Mucosa of descending colon (tissue), 3 donors: ENCODE measurements at places on chromosomes 3 and 15. TPM values are rescaled to one million over a fixed set of nuclear protein-coding genes. Genes with fewer than 3 reads are reported as not detected.

- DNase-seq = peak; percentile 31
Observed at GRCh38 chr3:46866032-46866595, 2.9 kb upstream of the MYL3 start.

The NR2C2 gene
- total RNA-seq = 56.6 TPM

DNA sequence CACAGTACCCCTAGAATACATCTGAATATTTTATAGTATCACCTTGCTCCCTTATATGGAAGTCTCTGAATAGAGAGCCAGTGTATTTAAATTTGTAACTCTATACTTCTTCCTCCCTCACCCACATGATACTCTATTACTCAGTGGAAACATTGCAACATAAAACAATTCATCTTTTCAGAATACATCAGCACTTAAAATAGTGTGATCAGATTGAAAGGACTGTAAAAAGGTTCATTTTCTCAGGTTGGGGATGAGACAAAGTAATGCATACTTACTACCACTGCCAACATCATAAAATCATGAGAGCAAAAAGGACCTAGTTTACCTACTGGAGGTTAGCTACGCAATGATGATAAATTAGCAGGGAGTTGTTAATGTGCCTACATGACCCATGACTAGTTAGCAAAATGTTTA lies 13.8 kb upstream of the THRB start:
- DNase-seq = no peak

DNA sequence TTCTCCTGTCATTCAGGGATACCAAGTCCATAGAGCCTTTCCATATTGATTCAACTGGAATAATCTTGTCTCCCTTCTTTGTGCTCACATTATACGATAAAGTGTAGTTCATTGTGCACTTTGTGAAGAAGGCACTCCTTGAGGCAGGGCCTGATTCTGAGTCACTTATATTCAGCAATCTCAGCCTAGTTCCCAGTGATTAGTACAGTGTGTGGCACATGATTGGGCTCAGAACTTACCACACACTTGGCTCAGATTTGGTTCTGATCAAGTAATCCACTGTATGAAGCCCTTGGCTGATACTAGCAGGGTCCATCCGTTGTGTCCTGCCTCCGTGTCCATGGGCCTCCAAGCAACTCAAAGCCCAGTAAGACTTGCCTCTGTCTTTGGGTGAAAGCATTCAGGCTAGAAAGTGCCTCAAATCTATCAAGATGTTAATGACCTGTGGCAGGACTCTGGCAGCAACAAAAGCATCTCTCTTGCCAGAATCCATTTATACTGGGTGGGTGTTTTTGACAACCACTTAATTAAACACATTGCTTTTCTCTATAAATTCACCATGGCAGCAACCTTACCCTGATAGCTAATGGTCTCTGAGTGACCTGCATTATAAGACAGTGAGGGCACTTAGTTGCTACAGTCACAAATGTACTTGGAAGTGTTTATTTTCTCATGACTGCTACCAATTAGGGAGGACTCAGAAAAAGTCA lies 51.3 kb downstream of the TPRG1 start:
- DNase-seq = no peak

DNA sequence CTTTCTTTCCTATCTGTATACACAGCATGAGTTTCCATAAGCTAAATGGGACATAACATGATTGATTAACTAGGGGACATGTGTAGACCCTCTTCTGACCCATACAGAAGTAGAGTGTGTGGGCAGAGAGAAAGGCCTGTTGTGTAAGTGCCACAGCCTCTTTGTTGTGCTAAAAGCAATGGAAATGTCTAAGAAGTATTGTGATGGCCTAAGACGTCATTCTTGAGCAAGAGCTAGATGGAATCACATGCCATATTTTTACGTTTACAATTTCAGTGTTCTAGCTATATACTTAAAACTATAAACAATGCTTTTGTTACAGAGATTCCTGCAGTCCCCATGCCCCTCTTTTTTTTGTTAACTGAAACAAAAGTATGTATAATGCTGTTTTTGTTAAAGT lies 61.9 kb downstream of the CD47 start:
- DNase-seq = no peak

The KNG1 gene
- 0.12 TPM for total RNA-seq

The GOLGA8T gene
- total RNA-seq = not detected

DNA sequence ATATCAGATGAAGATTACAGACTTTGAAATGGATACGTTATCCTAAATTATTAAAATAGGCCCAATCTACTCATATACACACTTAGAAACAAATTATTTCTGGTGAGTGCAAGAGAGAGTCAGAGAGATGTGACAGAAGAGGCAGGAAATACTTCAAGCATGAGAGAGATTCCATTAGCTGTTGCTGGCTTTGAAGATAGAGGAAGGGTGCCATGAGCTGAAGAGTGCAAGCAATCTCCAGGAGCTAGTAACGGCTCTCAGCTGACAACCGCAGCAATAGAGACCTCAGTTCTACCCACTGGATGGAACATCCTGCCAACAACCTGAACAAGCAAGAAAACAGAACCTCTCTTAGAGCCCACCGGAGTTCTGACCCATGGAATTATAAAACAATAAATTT lies 270.7 kb upstream of the SLITRK3 start:
- no peak for DNase-seq

GRCh38 chr15:86773736-86774135 lies 694.1 kb downstream of the AGBL1 start:
- DNase-seq = no peak

DNA sequence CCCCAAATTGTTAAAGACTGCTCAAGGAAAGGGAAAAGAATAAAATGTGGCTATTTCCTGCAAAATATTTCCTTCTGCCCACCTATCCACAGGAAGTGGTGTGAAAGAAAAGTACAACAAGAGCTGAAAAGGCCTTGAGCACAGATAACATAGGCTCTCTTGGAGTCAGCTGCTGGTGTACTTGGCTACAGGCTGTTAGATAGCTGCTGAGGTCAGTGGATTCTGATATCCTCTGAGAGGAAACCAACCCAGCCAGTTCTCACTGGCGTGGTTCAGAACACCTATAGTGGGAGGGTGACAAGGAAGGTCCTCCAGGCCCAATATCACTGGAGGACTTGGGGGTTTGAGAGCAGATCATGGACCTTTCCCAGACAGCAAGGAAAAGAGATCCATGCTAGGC lies 124.4 kb upstream of the GAP43 start:
- no peak for DNase-seq

DNA sequence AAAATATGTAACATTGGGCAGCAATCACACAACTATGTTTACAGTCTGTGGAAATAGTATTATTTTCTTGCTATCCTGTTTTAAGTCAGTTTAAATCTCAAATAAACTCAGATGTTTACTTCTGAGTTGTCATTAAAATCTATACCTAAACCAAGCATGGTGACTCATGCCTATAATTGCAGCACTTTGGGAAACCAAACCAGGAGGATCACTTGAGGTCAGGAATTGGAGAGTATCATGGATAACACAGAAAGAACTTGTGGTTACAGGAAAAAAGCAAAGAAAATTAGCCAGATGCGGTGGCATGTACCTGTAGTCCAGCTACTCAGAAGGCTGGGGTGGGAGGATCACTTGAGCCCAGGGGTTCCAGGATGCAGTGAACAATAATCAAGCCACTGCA lies 631.6 kb upstream of the EPHA6 start:
- DNase-seq = no peak

DNA sequence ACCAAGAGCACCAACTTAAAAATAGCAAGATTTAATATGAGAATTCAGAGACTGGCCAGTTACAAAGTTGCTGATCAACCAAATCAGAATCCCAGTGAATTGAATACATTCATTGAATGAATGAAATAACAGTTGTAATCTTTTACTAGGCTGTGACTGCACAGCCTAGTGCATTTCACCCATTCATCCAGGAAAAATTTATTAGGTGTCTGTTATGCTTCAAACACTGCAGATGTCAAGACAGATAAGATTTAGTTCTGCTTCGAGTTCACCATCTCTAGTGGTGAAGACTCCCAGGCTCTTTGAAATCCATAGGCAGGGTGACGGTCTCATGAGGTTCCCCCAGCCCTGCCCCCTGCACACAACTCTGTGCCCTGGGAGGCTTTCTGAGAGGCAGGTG lies 28.9 kb downstream of the TGM4 start:
- no peak for DNase-seq

GRCh38 chr15:95134431-95135110 lies 903.2 kb downstream of the MCTP2 start:
- DNase-seq = no peak

DNA sequence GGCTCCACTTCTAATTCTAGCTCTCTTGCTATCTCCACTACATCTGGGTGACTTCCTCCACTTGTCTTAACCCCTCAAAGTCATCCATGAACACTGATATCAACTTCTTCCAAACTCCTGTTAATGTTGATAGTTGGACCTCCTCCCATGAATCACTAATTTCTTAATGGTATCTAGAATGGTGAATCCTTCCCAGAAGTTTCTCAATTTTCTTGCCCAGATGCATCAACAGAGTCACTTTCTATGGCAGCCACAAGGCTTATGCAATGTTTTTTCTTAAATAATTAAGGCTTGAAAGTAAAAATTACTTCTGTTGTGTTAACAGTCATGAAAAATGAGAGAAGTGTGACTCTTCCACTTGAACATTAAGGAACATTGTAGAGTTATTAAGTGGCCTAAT lies 164.3 kb downstream of the PCCB start:
- DNase-seq = no peak

The GPR62 gene
- 0.22 TPM for total RNA-seq

The GOLGA6L7 gene
- total RNA-seq = not detected

DNA sequence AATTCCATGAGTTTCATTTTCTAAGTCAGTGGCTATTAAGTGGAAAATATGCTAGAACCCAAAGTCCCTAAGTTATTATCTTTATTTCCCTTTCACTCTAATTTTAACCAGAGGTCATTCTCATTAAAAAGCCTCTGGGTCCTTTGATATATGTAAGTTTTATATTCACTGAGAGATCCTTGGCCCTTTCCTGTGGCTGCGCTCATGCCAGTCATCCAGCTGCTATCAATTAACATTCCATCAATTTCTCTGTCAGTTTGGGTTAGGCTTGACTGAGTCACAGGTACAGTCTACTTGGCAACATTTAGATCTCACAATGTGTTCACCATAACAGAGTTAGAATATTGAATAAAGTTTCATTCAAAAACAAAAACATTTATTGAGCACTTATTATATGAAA lies 58.0 kb upstream of the FBN1 start:
- no peak for DNase-seq

DNA sequence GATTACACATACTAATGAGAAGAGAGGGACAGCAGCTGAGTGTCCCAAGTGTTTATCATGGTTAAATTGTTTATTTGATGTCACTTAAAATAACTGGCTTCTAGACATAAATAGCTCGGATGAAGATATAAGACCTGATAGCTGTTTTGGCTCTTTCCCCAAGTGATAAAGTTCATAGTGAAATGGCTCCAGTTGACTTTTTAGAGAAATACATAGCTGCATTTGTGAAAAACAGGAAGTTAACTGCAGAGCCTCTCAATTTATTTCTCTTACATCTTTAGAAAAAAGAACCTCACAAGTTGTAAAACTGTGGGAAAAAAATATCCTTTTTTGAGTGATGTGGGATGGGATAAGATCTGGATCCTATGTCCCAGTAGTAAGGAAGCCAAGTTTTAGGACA lies 332.9 kb upstream of the RASGRP1 start:
- DNase-seq = no peak

DNA sequence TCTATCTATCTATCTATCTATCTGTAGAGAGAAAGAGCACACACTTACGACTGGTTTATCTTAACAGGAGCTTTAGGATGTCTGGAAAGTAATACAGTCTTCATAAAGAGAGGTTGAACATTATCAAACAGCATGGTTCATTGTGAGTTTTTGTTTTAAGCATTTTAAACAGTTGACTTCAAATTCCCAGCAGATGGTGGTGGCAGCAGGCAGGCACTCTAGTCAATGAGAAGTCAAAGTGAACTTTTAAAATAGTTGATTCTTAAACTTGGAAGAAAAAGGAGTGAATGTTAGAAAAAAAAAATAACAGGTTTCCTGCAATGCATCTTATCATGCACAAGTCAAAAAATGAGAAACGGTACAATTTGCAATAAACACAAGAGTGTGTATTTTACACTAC lies 432.7 kb downstream of the IL5RA start:
- no peak for DNase-seq

GRCh38 chr3:32758375-32758753 lies 59.4 kb upstream of the TRIM71 start:
- no peak for DNase-seq

- DNase-seq = no peak
Observed at GRCh38 chr3:28042707-28043106, 198.7 kb upstream of the CMC1 start.

The DLEC1 gene
- 0.73 TPM for total RNA-seq

DNA sequence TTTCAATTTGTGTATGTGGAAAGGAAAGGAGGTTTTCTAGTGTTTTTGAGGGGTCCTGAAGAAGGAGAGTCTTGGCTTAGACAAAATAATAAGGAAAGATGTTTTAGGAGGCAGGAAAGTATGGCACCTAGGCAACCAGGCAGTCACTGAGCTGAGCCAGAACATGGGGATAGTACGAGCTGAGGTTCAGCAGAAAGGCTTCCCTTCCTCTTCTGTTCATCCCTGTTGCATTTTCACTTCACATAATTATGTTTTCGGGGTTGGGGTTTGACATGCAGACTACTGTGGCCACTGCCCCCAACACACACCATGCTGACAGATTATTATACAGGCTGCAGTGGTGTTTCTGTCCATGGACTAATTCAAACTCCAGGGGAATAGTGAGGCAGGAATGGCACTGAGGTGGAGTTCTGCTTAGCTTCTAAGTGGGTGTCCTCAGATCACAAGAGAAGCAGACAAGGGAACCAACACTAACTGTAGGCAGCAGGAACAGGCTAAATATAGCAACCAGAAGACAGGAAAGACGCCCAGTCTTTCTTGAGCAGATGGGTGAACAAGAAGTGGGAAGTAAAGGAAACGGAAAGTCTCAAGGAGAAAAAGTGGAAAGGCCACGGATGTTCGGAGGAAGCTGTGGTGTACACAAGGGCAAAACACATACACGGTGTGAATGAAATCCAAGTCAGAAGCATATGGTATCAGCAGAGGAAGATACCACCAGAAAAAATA lies 305.8 kb downstream of the PLCL2 start:
- DNase-seq = no peak

The SCN11A gene
- 0.23 TPM for total RNA-seq

DNA sequence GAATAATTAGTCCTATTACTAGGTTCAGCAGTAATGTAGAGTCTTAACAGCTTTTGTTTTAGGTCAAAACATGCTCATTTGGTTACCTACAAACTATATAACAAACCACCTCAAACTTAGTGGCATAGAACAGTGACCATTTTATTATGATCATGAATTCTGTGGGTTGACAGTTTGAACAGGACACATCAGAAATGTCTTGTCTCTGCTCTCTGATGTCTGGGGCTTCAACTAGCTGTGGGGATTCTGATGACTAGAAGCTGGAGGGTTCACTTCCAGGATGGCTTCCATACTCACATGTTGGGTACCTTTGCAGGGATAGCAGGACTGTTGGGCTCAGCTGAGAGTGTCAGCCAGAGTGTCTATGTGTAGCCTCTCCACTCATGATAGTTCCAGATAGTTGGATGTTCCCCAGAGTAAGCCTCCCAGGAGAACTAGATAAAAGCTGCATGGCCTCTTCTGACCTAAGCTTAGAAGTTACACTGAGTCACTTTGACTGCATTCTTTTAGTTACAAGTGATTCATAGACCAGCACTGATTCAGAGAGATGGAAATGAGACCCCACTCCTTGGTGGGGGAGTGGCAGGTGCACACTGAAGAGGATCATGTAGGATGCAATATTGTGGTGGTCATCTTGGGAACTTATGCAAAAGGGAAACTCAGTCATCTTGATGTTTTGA lies 32.6 kb downstream of the PLCL2 start:
- no peak for DNase-seq

The UBE3A gene
- 151 TPM for total RNA-seq

The C3orf38 gene
- total RNA-seq = 22.8 TPM
